ENCODE measurements at places on chromosomes 4 and X. TPM values are rescaled to one million over a fixed set of nuclear protein-coding genes. Genes with fewer than 3 reads are reported as not detected.

- H3K36me3 ChIP-seq: no peaks in the 10 kb centered on the region
- no peaks in the 10 kb centered on the region for H3K4me1 ChIP-seq
These were observed 359.0 kb upstream of the MAGEB16 start for GRCh38 chrX:35439034-35439660.

GRCh38 chrX:77436271-77436670 is 10.9 kb upstream of the FGF16 start:
- H3K36me3 ChIP-seq: no peaks in the 10 kb centered on the region
- no peak for DNase-seq
- no peaks in the 10 kb centered on the region for H3K27me3 ChIP-seq
- H3K27ac ChIP-seq: no peak overlapping the region

- DNase-seq: no peak
- no peak overlapping the region for H3K27ac ChIP-seq
- H3K27me3 ChIP-seq: no peaks in the 10 kb centered on the region
- no peak overlapping the region for H3K4me3 ChIP-seq
- H3K4me1 ChIP-seq: no peaks in the 10 kb centered on the region
These were observed 1548.7 kb downstream of the RPA4 start for GRCh38 chrX:98432413-98432812.

GRCh38 chr4:139167774-139168444 is 9.1 kb downstream of the ELF2 start:
- H3K4me3 ChIP-seq: no peak overlapping the region
- no peaks in the 10 kb centered on the region for H3K36me3 ChIP-seq
- H3K4me1 ChIP-seq: peaks cover 11% of the 10 kb centered on the region
- no peak for DNase-seq
- no peaks in the 10 kb centered on the region for H3K27me3 ChIP-seq

Gene AMTN
- not detected for total RNA-seq

Measured in Panc1 (cell line).